ENCODE measurements at places on chromosomes 12 and 14. TPM values are rescaled to one million over a fixed set of nuclear protein-coding genes. Genes with fewer than 3 reads are reported as not detected.

DNA sequence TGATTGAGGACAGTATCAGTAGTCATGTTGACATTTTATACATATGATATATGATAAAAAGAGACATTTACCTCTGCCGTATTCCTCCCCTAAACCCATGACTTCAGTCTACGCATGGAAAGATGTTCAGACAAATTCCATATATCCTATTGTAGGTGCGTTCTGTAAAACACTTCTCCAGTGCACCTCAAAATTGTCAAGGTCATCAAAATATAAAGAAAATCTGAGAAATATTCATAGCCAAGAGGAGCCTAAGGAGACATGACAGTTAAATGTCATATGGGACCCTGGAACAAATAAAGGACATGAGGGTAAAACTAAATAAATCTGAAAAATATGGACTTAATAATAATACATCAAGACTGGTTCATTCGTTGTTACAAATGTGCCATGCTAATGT lies 71.5 kb downstream of the CCER1 start:
- no peaks in the 10 kb centered on the region for H3K36me3 ChIP-seq
- H3K4me3 ChIP-seq, result no peak overlapping the region
- H3K4me1 ChIP-seq, result no peaks in the 10 kb centered on the region

DNA sequence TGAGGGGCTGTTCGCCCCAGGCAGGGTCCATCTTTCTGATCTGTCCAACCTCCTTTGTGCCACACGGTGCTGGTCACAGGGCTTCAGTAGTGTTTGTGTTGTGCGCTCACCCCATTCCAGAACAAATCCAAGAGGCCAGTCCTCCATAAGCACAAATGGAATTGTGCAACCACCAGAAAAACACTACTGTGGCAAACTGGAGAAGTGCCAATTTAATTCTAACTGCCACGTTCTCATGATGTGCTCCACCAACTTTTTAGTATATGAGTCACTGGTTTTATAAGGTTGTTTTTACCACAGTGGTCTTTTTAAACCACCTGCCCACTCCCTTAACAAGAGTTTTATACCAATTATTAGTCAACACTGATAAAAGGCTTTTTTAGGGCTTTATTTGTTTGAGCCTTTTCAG lies 380.2 kb downstream of the NAV3 start:
- H3K36me3 ChIP-seq, result no peaks in the 10 kb centered on the region
- DNase-seq, result no peak
- H3K27me3 ChIP-seq, result no peaks in the 10 kb centered on the region
- H3K4me1 ChIP-seq, result no peaks in the 10 kb centered on the region
- H3K27ac ChIP-seq, result no peak overlapping the region

- H3K27me3 ChIP-seq, result no peaks in the 10 kb centered on the region
- peaks cover 4% of the 10 kb centered on the region for H3K4me1 ChIP-seq
- H3K4me3 ChIP-seq, result no peak overlapping the region
- no peak for DNase-seq
- H3K27ac ChIP-seq, result no peak overlapping the region
Measured at GRCh38 chr14:53871951-53872350, 84.7 kb downstream of the BMP4 start.

DNA sequence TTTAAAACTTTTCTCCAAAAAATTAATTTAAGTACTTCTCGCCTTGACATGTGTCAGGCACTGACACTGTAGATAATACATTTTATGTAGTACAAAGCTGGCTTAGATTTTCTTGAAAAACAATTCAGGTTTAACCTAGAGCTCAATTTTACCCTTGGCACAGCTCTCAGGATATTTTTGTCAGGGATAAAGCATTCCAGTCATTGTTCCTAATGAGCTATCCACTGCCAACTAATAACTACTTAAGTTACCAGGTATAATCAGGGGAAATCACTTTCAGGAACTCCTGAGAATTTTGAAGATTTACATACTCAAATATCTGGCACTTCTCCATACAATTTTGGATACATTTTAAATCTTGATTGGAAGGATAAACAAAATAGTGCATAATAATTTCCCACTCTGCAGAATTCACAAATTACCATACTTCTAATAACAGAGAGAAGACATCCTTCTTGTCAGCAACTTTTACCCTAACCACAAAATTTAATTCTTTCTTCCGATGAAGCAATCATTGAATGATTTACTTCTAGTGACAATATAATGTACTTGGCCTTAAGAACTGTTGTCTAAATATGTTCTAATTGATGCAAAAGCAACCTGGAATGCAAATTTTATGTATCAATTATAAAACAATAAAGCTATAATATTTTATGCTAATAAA lies 4.8 kb downstream of the RASSF9 start:
- no peak overlapping the region for H3K4me3 ChIP-seq
- H3K27me3 ChIP-seq, result no peaks in the 10 kb centered on the region
- no peak overlapping the region for H3K27ac ChIP-seq
- H3K4me1 ChIP-seq, result peaks cover 20% of the 10 kb centered on the region
- H3K36me3 ChIP-seq, result peaks cover 12% of the 10 kb centered on the region

The LAG3 gene
- 2.5 TPM for total RNA-seq

The FAR2 gene
- total RNA-seq, result 8.4 TPM

DNA sequence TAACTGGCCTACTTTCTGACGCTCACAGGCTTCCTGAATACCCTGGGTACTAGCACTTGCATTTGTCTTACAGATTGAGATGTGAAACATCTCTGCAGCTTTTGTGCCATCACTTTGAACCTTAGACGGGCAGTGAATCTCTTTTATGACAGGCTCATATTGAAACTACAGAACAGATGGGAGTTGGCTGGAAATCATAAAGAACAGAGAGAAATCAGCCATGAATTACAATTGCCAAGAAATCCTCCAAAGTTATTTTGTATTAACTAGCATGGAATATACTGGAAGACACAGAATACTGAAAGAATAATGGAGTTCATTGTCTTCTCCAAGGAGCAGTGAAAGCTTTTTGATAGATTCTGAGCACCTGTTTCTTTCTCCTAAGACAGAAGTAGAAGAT lies 32.7 kb downstream of the MYF5 start:
- H3K4me3 ChIP-seq, result no peak overlapping the region
- H3K36me3 ChIP-seq, result no peaks in the 10 kb centered on the region
- no peak for DNase-seq

DNA sequence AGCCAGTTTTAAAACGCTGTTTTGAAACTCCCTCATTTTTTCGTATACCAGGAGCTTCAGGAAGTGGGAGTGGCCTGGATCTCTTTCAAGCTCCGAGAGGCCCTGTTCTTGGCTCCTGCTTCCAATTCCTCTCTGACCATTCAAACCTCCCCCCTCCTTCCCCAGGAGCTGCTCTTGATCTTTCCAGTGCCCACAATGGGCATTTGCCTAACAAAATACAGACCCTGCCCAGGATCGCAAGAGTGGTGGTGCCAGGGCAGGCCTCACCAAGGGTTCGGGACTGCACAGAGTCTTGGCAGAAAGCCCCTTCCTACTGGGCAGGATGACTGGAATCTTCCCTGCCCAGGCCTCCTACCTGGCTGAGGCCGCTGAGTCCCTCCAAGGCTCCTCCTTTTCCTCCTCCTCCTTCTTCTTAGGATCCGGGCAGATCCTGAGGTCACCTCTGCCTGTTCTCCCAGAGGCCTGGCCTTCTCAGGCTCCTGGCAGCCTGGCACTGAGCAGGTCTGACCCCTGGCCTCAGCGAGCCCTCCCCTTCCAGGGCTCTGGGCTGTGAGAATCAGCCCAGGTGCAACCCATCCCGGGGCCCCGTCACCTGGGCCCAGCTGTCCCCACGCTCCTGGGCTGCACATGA lies 46.9 kb upstream of the NOS1 start:
- no peak overlapping the region for H3K27ac ChIP-seq
- no peak overlapping the region for H3K4me3 ChIP-seq

The CCDC175 gene
- total RNA-seq, result 0.20 TPM

The RAD9B gene
- 0.33 TPM for total RNA-seq

DNA sequence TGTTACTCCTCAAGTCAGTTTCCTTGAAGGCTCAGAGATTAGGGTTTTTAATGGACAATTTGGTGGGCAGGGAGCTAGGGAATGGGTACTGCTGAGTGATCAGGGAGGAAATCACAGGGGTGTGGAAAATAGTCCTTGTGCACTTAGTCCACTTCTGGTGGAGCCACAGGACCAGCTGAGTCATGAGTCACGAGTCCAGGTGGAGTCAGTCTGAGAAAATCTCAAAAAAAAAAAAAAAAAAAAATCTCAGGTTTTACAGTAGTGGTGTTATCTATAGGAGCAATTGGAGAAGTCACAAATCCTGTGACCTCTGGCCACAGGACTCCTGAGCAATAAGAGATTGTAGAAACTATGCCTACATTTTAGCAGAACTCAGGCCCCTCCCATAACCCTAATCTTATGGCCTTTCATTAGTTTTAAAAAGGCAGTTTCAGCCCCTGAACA lies 28.2 kb upstream of the AMN1 start:
- H3K4me1 ChIP-seq, result peaks cover 17% of the 10 kb centered on the region
- peaks cover 5% of the 10 kb centered on the region for H3K36me3 ChIP-seq
- DNase-seq, result no peak
- H3K27ac ChIP-seq, result peak overlapping the region; percentile 76
- H3K4me3 ChIP-seq, result no peak overlapping the region
- H3K27me3 ChIP-seq, result no peaks in the 10 kb centered on the region

The PAH gene
- 17.4 TPM for total RNA-seq

The HCAR1 gene
- 0.62 TPM for total RNA-seq

The C12orf60 gene
- total RNA-seq, result 3.5 TPM

The GYS2 gene
- total RNA-seq, result not detected

DNA sequence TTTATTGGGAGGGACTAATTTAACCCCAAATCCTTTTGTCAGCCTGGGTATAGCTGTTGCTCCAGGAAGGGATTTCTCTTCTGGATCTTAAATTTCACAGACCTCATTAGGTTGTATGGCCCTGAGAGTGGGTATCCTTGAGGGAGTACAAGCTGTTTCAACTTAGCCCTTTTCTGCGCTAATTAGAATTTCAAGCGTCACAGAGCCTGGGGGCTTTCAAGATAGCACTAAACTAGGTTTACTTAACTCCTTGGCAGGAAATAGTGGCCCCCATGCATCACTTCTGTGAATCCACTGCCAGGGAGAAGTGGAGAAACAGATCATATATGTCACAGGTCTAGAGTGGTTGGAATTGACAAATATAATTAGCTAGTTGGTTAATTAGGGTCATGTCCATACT lies 5.9 kb upstream of the PDE1B start:
- H3K4me3 ChIP-seq, result no peak overlapping the region

- peaks cover 8% of the 10 kb centered on the region for H3K4me1 ChIP-seq
- H3K27ac ChIP-seq, result no peak overlapping the region
- DNase-seq, result peak; percentile 45
- H3K36me3 ChIP-seq, result peaks cover 7% of the 10 kb centered on the region
Measured at GRCh38 chr14:24013654-24014514, 25.2 kb downstream of the DHRS4L2 start.

DNA sequence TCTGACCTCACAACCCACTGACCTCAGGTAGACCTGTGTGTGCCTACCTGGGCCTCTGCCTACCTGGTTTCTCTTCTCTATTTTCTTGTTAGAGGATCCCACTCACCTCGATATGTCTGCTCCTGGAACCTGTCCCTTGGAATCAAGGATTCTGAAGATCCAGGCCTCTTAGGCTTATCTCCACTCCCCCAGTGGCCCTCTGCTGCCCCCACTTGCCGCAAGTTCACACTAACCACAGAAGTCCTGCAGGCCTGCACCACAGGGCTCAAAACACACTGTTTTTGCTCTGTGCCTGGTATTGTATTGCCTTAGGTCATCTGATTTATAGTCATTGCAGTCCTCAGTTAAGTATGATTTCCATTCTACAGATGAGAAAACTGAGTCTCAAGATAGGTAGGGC lies 15.3 kb upstream of the NRXN3 start:
- no peaks in the 10 kb centered on the region for H3K4me1 ChIP-seq
- DNase-seq, result no peak

- H3K27me3 ChIP-seq, result peaks cover 18% of the 10 kb centered on the region
- H3K27ac ChIP-seq, result no peak overlapping the region
- no peak for DNase-seq
- H3K4me3 ChIP-seq, result no peak overlapping the region
Measured at GRCh38 chr12:98750511-98750910, 105.4 kb downstream of the APAF1 start.

The ADCY4 gene
- 0.75 TPM for total RNA-seq

- peak overlapping the region; percentile 45 for H3K27ac ChIP-seq
- H3K4me1 ChIP-seq, result peaks cover 25% of the 10 kb centered on the region
- no peaks in the 10 kb centered on the region for H3K27me3 ChIP-seq
- DNase-seq, result no peak
- peaks cover 28% of the 10 kb centered on the region for H3K36me3 ChIP-seq
Measured at GRCh38 chr12:10716704-10717315, 6.3 kb downstream of the YBX3 start.

- DNase-seq, result no peak
- H3K27ac ChIP-seq, result no peak overlapping the region
- H3K4me3 ChIP-seq, result no peak overlapping the region
Measured at GRCh38 chr14:72550513-72550912, 343.4 kb downstream of the DPF3 start.

- no peaks in the 10 kb centered on the region for H3K36me3 ChIP-seq
- H3K4me3 ChIP-seq, result no peak overlapping the region
- H3K27me3 ChIP-seq, result peaks cover 17% of the 10 kb centered on the region
- no peak for DNase-seq
- H3K27ac ChIP-seq, result no peak overlapping the region
Measured at GRCh38 chr14:88140874-88141273, 135.9 kb downstream of the GPR65 start.

DNA sequence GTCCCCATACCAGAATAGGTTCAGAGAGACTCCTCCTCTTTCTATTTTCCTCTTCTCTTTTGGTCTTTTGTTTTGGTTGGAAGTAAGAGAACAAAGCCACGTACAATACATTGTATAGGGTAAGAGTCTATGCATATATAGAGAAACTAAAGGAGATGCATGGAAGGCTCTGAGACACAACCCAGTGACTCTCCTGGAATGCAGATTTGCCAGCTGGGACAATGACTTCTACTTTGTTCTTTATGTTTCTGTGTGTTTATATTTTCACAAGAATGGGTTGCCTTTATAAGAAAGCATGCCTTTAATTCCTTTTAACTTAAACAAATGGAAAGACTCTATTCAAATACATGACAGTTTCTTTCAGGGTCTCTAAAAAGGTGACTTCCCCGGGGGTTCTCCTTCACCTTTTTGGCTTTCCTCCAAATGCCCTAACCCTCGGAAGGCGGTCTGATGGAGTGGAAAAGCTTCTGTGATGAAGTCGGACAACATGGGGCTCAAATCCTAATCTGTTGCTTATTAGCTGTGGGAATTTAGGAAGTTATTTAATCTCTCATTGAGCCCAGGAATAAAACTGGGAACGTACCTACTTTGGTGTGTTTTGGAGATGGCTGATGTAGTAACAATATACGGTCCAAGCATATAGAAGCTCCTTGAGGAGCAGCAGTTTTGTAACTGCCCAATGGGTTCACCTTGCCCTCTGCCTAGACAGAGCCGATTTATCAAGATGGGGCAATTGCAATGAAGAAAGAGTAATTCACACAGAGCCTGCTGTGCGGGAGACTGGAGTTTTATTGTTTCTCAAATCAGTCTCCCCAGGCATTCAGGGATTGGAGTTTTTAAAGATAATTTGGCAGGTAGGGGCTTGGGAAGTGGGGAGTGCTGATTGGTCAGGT lies 9.1 kb upstream of the SERPINA1 start:
- H3K27ac ChIP-seq, result peak overlapping the region; percentile 84
- H3K36me3 ChIP-seq, result no peaks in the 10 kb centered on the region
- DNase-seq, result no peak
- H3K27me3 ChIP-seq, result no peaks in the 10 kb centered on the region
- H3K4me3 ChIP-seq, result peak overlapping the region; percentile 22
- peaks cover 70% of the 10 kb centered on the region for H3K4me1 ChIP-seq

Data from progenitor cell of endocrine pancreas (in vitro differentiated cells).